Breast epithelium (tissue), 4 donors: ENCODE measurements at places on chromosomes 4 and X. TPM values are rescaled to one million over a fixed set of nuclear protein-coding genes. Genes with fewer than 3 reads are reported as not detected.

DNA sequence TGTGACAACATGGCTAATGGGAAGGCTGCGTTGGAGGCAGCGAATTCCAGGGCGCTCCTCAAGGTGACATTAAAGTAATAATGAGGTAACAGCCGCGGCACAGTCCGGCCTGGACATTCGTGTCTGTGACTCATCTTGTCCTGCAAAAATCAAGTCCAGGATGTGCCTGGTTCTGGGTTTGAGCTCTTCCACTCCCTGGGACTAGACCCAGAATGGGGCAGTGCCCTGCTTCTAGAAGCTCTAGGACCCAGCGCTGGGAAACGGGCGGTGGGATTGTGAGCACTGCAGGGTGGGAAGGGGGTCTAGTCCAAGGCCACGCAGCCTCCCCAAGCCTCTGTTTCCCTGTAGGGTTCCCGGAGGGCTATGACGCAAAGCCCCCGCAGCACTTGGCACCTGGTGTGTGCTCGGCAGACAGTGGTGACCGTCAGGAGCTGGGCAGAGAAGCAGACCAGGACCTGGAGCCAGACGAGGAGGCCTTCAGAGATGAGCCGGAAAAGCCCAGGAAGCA is 34.9 kb downstream of the HMX1 start:
- DNase-seq: no peak

DNA sequence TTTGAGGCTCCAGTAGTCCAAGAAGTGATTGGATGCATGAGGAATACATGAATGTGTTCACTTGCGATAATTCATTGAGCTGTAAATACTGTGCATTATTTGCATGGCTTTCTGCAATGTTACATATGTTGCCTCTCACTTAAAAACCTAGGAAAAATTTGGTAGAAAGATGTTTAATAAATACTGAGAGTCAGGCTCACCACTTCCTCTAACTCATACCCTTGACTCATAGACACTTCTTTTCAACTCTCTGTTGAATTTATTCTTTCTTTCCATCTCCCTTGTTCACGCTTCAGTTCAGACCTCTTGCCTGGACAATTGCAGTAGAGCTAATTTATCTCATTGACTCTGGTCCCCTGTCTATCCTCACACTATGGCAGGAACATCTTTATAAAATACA is 35.8 kb upstream of the LEF1 start:
- DNase-seq: no peak

DNA sequence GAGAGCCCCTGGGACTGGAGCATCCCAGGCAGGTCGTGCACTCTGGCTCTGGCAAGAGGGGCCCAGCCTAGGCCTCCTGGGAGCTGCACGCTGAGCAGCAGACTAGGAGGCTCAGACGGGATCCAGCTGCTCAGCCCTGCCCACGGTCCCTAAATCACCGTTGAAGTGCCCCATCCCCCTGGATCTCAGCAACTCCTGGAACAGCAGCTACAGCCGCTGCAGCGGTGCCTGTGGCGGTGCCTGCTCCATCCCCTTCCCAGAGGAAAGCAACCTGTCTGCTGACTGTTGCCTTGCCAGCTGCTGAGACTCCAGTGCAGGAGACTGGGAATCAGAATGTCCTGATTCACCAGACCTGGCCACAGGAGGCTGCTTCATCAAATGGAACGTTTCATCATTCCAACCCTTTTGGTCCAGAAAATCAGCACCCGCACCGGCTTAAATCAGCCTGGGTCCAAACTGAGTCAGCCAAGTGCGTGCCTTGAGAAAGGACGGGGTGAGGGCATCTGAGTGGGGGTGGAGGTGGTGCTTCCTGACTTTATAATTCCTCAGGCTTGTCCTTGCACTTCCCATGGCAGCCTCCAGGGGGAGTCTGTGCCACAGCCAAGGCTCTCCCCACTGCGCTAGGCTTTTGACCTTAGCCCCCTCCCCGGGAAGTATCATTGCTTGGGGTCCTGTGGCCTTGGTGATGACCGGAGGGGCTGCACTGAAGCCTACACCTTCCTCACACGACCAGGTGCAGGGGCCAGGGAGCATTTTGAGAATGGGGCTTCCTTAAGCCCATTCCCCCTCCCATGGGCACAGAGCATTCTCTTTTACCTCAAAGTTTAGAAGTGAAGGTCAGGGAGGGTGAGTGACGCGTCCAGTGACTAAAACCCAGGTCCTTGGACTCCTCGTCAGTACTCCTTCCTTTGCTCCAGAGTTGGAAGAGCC is 6.5 kb downstream of the ZNF185 start:
- no peak for DNase-seq

GRCh38 chrX:101986586-101986985 is 54.8 kb upstream of the ZMAT1 start:
- no peak for DNase-seq

Gene CFP
- 17.4 TPM for total RNA-seq

DNA sequence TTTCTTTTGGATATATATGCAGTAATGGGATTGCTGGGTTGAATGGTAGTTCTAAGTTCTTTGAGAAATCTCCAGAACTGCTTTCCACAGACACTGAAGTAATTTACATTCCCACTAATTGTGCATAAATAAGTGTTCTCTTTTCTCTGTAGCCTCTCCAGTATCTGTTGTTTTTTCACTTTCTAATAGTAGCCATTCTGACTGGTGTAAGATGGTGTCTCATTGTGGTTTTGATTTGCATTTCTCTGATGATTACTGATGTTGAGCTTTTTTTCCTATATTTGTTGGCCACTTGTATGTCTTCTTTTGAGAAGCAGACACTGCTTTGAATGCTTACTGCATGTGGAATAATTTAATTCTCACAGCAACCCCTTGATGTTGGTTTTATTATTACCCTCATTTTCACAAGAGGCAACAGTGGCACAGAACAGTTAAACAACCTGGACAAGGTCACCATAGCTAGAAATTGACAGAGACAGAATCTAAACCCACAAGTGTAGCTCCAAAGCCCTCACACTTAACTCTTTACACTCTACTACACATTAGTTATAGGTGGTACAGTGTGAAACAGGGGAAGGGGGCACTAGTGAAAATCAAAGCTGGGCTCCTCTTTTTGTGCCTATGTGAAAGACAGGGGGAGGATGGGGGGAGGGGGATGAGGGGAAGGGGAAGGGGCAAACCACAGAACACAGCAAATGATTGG is 96.1 kb downstream of the REELD1 start:
- DNase-seq: no peak

GRCh38 chrX:112769034-112769433 is 71.6 kb downstream of the AMOT start:
- DNase-seq: no peak

DNA sequence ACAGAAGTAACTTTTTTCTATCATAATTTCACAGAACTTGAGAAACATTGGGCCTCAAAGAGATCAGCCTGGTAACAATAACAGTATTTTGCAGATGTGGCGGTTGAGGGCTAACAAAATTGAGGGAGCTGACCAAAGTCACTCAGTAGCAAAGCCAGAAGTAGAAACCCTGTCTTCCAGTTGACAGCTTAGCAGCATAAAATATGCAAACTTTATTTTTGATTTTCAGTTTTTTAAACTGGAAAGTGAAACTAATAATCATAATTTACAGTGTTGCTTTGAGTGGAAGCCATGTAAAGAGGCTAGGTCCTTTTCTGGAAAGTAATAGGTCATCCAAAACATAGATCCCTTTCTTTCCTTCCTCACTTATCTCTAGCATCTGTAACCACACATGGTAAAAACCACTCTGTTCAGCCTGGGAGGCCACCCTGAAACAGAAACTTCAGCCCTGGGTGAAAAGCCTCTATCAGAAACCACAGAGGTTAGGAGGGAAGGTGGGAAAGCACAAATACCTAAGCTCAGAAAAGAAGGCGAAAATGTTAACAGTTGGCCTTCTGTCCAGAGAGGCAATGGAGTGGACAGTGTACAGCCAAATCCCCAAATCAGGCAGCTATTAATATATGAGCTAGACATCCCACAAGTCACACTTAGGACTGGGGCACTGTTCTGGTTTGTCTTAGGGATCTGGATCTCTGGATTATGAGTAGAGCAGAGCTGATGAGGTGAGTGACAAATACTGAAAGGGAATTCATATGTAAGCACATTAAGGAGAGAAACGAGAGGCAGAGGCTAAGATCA is 61.1 kb upstream of the ARSJ start:
- no peak for DNase-seq

Gene CYBB
- 25.5 TPM for total RNA-seq

Gene RTL3
- 0.44 TPM for total RNA-seq

Gene SMIM31
- total RNA-seq: not detected
